ENCODE measurements at places on chromosomes 5 and 9. TPM values are rescaled to one million over a fixed set of nuclear protein-coding genes. Genes with fewer than 3 reads are reported as not detected.

DNA sequence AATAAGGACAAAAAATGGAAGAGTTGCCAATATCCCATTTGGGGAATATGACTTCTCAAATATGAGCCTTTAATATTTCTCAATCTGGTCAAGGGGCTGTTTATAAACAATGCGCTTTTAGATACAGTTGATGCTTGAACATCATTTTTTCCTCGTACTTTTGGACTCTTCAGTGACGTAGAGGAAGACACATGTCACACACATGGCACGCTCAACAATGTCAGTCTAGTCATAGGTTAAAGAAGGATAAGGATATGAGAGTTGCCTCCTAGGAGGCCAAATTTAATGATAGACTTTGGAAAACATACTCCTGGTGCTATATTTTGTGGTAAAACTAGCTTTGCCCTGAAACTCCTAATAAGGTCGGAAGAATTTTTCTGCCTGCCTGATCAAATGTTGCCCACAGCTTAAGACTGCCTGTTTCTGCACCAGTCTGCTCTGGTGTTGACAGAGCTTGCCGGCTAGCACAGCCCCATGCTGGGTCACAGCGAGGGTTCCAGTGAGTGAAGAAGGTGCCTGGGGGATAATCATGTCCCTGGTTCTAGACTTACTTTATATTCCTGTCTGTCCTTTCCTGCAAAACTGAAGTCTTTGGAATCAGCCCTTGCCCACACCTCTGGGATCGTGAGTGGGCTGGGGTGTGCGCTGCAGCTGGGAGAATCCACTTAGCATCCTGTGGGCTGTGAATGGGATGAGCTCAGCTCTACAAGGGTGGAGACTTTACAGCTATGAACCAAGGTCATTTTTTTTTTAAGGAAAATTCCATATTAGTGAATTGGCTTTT, 230.8 kb upstream of the IRX4 start:
- no peak for DNase-seq

FOXD1 gene
- 0.50 TPM for polyA plus RNA-seq

DNA sequence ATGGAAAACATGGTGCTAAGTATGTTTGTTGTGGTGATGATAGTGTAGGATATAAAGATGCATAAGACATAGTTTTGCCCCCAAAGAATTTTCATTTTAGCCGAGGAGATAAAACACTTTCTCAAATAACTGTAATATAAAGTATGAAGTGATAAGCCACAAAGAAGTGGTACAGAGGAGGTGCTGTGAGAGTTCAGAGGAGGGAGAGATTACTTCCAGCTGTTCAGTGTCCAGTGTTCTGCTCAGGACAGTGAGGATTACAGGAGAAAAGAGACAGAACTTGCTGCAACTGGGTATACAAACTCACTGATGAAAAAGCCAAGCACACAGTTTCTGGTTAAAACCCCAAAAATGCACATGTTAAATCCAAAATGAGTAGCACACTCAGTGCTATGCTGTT, 309.3 kb downstream of the KIAA0825 start:
- DNase-seq, result no peak

ABLIM3 gene
- 91.2 TPM for polyA plus RNA-seq

DNA sequence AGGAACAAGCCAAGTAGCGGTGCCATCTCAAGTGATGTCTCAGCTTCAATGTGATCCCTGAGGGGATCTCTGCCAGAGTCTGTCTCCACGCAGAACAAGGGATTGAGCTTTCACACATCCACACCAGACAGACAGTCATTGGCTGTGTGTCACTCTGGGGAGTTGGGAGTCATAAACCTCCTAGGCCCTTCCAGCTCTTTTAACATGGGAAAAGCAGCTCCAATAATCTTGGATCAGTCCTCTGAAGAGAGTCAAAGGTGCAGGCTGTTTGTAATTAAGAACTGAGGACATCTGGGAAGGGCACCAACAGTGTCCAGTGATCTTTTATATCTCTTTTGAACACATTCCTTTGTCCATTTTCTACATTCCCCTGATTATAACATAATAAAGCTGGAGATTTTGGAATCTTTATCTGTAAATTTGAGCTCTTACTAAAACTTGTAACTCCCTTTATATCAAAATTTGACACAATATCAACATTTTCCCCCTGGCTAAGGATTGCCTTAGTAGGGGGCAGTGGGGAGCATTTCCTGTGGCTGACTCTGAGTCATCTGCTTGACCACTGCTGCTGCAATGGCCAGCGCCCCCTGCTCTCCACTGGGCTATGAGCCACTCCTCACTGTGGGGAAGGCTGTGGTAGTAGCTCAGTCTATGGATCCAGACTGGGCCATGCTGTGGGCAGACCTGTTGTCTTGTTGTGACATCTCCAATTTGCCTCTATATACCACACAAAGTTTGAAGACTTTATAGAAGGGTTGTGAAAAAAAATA, 284.4 kb downstream of the OSTF1 start:
- no peak for DNase-seq

F2RL2 gene
- polyA plus RNA-seq, result 0.25 TPM

DNA sequence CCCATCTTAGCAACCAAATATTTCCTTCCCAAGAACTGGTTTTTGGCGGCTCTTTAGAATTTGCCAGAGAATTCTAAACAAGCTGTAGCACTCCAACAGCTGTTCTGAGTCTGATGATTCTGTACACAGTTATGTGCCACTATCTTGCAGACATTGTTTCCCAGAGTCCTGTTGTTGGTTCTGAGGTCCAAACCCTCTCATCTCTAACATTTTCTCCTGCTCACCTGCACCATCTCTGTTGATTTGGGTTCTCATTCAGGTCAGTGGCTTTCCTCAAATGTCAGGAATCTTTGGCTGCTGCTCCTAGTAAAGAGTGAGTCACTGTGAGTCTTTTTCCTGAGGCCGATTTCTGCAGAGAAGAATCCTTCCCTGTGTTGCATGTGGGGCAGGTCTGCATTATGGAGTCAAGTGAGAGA, 50.0 kb downstream of the CAMSAP1 start:
- no peak for DNase-seq

DNA sequence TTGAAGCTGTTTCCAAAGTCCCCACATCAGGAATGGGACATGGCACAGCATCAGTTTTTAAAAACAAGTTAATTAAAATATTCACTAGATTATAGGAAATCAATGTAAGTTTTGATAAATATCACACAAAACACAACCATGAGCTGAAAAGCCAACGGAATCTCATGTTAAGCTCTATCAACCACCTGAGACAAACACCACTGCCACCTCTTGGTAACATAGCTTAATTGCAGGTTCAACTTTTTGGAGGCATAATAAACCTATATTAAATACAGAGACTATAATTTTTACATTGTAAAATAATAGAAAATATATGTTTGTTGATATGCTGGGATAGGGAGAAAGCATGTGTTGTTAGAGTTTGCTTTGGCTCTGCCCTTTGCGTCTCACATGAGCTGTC, 126.1 kb downstream of the SV2C start:
- DNase-seq, result no peak

GRCh38 chr5:367358-368130, 46.0 kb downstream of the AHRR start:
- no peak for DNase-seq

Measured in hindlimb muscle (tissue), 1 donor.